ENCODE measurements at places on chromosomes 4 and X. TPM values are rescaled to one million over a fixed set of nuclear protein-coding genes. Genes with fewer than 3 reads are reported as not detected.

Gene SSX2
- polyA plus RNA-seq, result not detected

Gene IDS
- polyA plus RNA-seq, result 27.1 TPM

Gene CHRNA9
- polyA plus RNA-seq, result 1.1 TPM

Gene PABPC1L2B
- not detected for polyA plus RNA-seq

Gene ITIH6
- 0.03 TPM for polyA plus RNA-seq

Gene SCML2
- 9.2 TPM for polyA plus RNA-seq

Gene GRID2
- 6.6 TPM for polyA plus RNA-seq

Gene RIBC1
- 5.1 TPM for polyA plus RNA-seq

Gene GRPR
- polyA plus RNA-seq, result 0.33 TPM

Gene SRPX
- polyA plus RNA-seq, result 14.3 TPM

Gene ASB5
- 0.34 TPM for polyA plus RNA-seq

Gene GLRB
- 13.2 TPM for polyA plus RNA-seq

Gene ASB12
- polyA plus RNA-seq, result 0.32 TPM

Gene USP27X
- 10.6 TPM for polyA plus RNA-seq

Gene CLIC2
- 3.9 TPM for polyA plus RNA-seq

Gene ADH1C
- 117 TPM for polyA plus RNA-seq

Gene DGKK
- 12.1 TPM for polyA plus RNA-seq

Gene ATP2B3
- polyA plus RNA-seq, result 0.35 TPM

Gene EVC
- 64.6 TPM for polyA plus RNA-seq

Gene GIMD1
- polyA plus RNA-seq, result not detected

Gene EREG
- polyA plus RNA-seq, result not detected

Gene RFC1
- 68.1 TPM for polyA plus RNA-seq

Gene CXCL8
- polyA plus RNA-seq, result 0.51 TPM

Gene TREX2
- polyA plus RNA-seq, result 0.49 TPM

Gene SAGE1
- not detected for polyA plus RNA-seq

Gene MAGEA6
- not detected for polyA plus RNA-seq

Gene ADGRG2
- polyA plus RNA-seq, result 12.2 TPM

Gene REPS2
- 20.5 TPM for polyA plus RNA-seq

Gene AREG
- polyA plus RNA-seq, result 0.12 TPM

Gene GK
- 106 TPM for polyA plus RNA-seq

Gene MAGEA4
- not detected for polyA plus RNA-seq

Gene NPNT
- 207 TPM for polyA plus RNA-seq

Gene VCX2
- not detected for polyA plus RNA-seq

Gene SATL1
- 0.61 TPM for polyA plus RNA-seq

Gene TMEM255A
- polyA plus RNA-seq, result 0.25 TPM

Gene TMEM271
- polyA plus RNA-seq, result not detected

Gene SPARCL1
- 26.8 TPM for polyA plus RNA-seq

Gene AFM
- 13.2 TPM for polyA plus RNA-seq

Gene TEC
- 3.6 TPM for polyA plus RNA-seq

Gene FAM149A
- 63.0 TPM for polyA plus RNA-seq

Gene GPAT3
- polyA plus RNA-seq, result 16.6 TPM

Gene VCX
- 0.36 TPM for polyA plus RNA-seq

Gene PLXNB3
- 1.3 TPM for polyA plus RNA-seq

Gene PCDH18
- 161 TPM for polyA plus RNA-seq
